ENCODE measurements at places on chromosomes 2 and 18. TPM values are rescaled to one million over a fixed set of nuclear protein-coding genes. Genes with fewer than 3 reads are reported as not detected.

Gene ALPG
- not detected for total RNA-seq

Gene SNED1
- 12.8 TPM for total RNA-seq

Gene KCNIP3
- total RNA-seq: 0.35 TPM

Gene CD302
- 11.6 TPM for total RNA-seq

Gene PMAIP1
- total RNA-seq: 13.7 TPM

Gene EGR4
- not detected for total RNA-seq

Gene FAHD2B
- 3.6 TPM for total RNA-seq

Gene RFTN2
- total RNA-seq: 6.5 TPM

Gene CD8B
- total RNA-seq: not detected

Gene GKN2
- total RNA-seq: not detected

Gene CROCC2
- not detected for total RNA-seq

Gene MPHOSPH10
- total RNA-seq: 20.4 TPM

Gene SERPINB5
- 0.07 TPM for total RNA-seq

Gene NR4A2
- 0.11 TPM for total RNA-seq

Gene MLPH
- not detected for total RNA-seq

Gene NOL4
- not detected for total RNA-seq

Gene PDE1A
- 0.28 TPM for total RNA-seq
